ENCODE measurements at places on chromosomes 5 and 9.

- no peak for DNase-seq
Observed at GRCh38 chr5:147704544-147704943, 78.0 kb downstream of the JAKMIP2 start.

GRCh38 chr5:168967882-168968620 is 332.9 kb downstream of the SLIT3 start:
- DNase-seq: no peak

GRCh38 chr5:89064054-89064453 is 181.1 kb upstream of the MEF2C start:
- DNase-seq: no peak

DNA sequence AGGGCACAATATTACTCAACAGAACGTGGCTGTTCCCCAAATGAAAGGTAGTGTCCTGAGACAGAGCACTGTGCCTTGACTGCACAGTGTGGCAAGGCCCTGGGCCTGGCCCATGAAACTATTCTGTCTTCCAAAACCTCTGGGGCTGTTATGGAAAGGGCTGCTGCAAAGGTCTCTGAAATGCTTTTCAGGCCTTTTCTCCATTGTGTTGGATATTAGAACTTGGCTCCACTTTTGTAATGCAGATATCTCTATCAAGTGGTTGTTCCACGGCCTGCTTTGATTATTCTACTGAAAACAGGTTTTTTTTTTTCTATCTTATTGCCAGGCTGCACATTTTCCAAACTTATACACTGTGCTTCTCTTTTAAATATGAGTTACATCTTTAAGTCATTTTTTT is 777.5 kb upstream of the TYRP1 start:
- DNase-seq: no peak

GRCh38 chr9:32955655-32956478 is 45.6 kb downstream of the APTX start:
- DNase-seq: no peak

GRCh38 chr9:105293408-105293807 is 49.0 kb downstream of the SLC44A1 start:
- DNase-seq: no peak

GRCh38 chr5:88485531-88485930 is 216.9 kb upstream of the TMEM161B start:
- DNase-seq: no peak

GRCh38 chr5:124402144-124402581 is 344.3 kb downstream of the ZNF608 start:
- no peak for DNase-seq

DNA sequence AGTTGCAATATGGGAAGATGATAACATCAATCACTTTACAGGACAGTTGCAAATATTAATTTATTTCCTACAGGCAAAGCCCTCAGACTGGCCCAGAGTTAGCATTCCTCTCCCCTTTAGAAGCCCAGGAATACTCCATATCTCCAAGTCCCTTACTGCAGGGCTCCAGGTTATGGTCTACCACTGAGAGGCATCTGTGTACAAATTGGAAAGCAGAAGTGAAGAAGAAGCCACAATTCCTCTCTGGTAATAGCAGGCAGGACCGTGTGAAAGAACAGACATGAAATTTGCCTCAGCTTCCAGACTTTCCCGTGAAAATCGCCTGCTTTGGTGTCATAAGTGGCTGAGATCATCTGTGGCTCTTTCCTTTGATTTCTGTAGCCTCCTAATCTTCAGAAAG is 289.6 kb downstream of the GLIS3 start:
- no peak for DNase-seq

DNA sequence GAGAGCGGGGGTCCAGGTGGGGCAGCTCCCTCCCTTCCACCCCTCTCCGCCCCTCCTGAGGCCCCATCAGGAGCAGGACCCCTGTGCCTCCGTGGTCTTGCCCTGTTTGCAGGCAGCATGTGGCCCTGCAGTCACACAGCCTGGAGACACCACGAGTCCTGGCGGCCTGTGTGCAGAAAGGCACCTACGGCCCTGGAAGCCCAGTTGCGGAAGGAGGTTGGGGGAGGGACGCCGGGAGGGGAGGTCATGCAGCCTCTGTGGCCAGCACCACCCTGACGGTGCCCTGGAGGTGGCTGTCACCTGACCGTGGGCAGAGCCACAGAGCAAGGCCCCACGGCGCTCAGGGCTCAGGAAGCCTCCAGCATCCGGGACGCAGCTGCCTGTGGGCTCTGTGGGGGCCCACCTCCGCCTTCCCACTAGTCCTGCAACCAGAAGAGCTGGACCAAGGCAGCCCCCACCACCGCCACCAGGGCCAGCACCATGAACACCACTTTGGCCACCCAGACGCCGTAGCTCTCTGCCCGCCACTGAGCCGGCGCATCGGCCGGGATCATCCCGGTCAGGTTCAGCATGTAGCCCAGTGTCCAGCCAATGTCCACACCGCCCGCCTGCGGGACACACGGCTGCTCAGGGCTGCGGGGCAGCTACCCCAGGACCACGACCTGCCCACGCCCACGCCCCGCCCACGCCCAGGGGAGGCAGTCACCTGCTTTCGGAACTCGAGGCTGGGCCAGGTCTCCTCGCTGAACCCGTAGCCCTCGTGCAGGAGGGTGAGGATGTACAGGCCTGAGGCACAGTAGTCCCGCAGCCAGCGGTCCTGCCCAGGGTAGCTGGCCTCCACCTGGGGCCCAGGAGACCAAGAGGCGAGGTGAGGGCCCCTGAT is 6.4 kb downstream of the ENTPD8 start:
- DNase-seq: no peak

DNA sequence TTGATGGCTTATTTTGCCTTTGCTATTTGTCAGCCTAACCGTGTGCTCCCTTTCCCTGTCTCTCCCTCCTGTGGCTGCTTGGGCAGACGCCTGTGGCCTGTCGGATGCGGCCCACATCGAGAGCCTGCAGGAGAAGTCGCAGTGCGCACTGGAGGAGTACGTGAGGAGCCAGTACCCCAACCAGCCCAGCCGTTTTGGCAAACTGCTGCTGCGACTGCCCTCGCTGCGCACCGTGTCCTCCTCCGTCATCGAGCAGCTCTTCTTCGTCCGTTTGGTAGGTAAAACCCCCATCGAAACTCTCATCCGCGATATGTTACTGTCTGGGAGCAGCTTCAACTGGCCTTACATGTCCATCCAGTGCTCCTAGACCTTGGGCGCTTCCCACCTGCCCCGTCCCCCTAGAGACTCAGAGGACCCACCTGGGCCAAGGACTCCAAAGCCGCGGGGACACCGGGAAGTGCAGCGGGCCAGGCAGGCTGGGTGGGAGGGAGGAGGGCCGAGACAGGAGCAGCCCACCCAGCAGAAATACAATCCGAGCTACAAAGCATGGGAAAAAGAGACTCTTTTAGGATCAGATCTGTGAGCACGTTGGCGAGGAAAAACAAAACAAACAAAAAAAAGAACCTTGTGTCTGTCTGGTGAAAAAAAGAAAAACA is 10.6 kb downstream of the NR2F1 start:
- DNase-seq: no peak

- no peak for DNase-seq
Observed at GRCh38 chr5:56569566-56569965, 245.8 kb upstream of the MAP3K1 start.

DNA sequence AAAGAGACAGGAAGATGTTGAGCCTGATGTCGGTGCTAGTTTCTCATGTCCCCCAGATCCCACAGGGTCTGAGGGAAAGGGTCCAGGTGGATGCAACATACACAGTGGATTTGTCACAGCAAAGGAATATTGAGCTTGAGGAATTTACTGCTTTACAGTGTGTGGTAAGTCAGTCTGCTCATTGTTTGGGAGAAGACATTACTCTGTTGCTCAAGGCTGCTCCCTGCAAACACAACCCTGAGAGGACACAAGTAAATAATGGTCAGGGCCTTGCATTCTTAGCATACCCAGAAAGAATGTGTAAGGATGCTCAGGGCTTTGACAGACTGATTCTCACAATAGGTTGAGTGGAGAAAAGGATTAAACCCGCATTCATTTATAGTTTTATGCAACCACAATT is 7.3 kb upstream of the MAN2A1 start:
- no peak for DNase-seq

DNA sequence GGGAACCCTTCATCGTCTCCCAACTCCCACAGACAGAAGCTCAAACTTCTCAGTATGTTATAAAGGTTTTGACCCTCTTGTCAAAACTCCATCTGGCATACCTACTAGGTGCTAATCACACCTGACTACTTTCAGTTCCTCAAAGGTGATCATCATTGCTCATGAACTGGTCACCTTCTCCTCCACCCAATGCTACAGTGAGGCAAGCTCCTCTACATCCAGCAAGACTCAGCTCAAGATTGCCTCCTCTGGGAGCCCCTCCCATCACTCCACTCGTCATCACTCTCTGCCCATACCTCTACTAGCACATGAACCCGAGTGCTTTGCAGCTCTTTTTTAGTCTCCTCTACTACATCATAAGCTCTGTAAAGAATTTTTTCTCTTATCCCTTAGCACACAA is 102.4 kb downstream of the LPAR1 start:
- DNase-seq: no peak

DNA sequence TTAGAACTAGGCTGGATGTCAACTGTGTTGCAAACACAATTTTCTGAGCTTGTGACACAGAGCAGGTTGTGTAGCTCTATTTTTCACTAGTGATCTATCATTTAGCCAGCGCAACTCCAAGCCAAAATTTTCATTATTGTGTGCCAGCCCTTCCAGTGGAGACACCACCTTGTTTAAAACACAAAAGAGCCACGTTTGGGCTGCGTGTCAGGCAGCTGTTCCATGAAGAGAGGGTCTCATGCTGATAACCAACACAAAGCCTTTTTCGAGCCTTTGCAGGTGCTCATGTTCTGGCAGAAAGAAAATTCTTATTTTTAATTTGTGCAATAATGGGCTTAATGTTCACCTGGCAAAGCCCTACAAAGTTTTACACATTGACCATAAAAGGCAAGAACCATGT is 237.6 kb upstream of the RGMB start:
- DNase-seq: no peak

GRCh38 chr5:34928267-34928666 is 1.1 kb upstream of the DNAJC21 start:
- no peak for DNase-seq

DNA sequence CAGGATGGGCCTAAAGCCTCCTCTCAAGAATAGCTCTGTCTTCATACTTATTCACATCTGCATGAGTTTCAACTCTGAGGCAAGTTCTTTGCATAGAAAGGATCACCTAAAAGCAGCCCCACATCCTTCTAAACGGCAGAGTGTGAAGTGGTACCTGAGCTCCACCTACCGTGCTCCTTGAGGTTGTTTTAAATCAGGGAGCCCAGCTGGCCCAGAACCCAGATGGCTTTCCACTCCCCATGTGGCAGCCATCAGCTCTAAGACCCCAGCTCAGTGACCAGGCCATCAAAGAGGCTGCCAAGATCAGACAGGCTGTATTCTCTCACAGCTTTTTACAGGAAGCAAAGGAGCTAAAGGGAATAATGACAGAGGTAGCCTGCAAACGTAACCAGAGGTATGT is 299.3 kb downstream of the RASEF start:
- no peak for DNase-seq

GRCh38 chr5:118069452-118069851 is 918.9 kb downstream of the DTWD2 start:
- no peak for DNase-seq

DNA sequence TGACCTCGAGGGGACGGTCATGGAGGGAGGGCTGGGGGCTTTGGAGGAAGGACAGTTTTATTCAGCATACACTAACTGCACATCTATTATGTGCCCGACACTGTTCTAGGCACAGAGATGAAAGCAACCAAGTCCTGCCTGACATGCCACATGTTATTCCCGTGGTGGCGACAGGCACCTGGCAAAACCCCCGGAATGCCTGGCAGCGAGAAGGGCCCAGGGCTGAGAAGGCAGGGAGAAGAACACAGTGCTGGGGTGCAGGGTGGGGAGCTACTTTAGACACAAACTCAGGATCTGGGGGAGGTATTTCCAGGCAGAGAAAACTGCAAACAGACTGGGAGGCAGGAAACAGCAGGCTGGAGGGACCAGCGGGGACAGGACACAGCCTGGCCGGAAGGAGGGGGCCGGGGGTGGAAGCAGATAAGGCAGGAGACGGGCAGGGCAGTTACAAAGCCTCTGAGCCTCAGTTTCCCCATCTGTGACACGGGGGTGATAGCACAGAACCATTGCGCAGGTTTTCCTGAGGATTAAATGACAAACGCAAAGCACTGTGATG is 77.7 kb downstream of the STK10 start:
- no peak for DNase-seq

DNA sequence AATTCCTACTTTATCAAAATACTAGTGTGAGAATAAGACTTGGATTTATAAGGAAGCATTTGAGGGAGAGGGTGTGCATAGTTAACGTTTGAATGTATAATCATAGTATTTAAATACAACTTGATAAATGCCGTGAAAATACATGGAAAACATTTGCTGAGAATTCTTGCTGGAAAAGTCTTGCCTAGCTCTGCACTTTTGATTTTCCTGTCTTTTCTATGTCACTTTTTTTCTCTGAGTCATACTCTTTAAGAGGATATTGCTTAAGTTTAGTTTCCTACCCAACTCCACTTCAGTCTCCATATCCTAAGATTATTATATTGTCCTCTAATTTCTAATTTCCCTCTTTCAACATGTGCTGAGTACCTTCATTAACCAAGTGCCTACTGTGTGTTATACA is 616.6 kb upstream of the SEMA6A start:
- DNase-seq: no peak

DNA sequence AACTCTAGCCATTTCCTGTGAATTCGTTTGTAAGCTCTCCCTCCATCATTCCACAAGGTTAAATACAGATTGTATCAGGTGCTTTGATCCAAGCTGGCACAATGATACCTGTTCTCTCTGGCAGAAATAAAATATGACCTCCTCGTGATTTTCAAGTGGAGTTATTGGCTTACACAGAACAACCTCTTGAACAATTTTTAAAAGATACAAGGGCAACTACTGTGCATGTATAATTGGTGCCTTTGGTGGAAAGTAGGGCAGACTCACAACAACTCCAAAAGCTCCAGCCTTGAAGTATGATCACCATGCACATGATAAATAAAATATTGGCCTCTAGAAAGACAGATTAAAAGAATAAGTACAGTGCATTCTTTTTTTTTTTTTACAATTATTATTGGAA is 106.0 kb downstream of the SEMA6A start:
- no peak for DNase-seq

DNA sequence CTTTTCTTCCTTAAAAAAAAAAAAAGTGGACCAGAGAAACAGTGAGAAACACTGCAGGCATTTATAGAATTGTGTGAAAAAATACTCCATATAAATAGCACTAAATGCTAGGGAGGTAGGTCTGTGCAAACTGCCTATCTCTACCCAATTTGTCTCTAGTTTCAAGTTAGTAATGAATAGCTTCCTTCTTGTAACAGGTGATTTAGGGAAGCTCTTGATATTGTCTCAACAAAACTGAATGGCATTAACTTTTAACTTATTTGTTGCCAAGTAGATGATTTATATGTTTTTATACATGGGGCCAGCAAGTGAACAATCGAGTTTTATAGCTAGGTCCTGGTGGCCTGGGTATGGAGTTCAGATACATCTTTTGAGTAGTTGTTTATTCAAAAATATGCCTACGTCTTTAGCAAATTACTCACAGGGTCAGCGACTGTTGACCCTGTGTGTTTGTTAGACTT is 283.6 kb downstream of the NR3C1 start:
- DNase-seq: no peak

Data from stimulated activated CD4-positive, alpha-beta T cell treated with anti-CD3 and anti-CD28 coated beads, TNF-alpha, amount 100 ng/mL, for 1 hour (primary cell).